ENCODE measurements at places on chromosomes 7 and 10.

- DNase-seq, result peak; percentile 11
Observed at GRCh38 chr7:191981-192649, at the start of gene FAM20C. FAM20C (plus strand) TSS chr7:192571; CDS start chr7:193200, 629 bp downstream.

DNA sequence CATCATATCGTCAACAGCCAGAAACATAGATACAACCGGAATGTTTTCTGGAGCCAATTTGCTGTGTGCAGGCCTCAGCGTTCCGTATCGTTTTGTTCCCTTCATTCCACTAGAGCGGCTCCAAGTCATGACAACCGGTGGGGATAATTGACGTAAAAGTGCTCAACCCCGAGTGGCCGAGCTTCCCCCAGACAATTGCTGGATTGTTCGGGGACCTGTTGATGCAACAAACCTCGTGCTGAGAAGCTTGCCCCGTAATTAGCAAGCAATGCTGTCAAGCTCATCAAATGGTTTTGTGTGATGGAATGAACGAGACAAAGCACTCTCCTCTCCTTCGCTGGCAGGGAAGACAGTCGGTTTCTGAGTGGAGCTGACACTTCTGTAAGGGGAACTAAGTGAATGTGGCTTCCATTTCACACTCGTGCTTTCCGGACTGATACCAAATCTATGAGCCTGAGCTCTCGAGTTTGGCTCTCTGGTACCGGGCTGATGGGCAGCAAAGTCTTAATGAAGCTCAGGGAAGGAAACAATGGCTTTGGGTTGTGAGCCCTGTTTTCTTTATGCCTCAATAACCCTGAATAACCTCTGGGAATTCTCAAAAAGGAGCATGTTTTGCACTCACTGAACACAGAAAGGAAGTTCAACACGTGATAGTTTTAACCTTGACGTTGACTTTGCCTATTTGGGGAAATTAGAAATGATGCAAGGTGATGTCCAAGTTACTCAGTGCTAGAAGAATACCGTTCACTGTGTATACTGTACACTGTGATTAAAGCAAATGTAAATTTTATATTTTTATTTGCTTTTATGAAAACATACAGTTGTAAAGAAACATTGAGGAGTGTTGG is 220.5 kb downstream of the BAMBI start:
- no peak for DNase-seq

DNA sequence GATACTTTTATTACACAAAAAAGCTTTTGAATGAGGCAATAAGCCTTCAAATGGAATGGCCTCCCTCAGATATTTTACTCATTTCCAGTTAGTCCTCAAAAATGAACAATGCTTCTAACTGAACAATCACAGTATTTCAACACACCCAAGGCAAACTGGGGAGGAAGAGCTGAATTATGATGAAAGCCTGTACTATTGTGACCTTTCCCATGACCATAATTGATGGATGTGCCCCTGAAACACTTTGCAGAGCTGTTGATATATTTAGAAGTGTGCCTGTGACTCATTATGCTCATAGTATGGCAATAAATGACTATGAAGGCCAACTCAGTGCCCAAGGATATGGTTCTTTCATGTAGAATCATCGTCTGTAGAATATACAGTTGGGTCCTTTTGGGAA is 248.1 kb downstream of the AHR start:
- DNase-seq, result no peak

DNA sequence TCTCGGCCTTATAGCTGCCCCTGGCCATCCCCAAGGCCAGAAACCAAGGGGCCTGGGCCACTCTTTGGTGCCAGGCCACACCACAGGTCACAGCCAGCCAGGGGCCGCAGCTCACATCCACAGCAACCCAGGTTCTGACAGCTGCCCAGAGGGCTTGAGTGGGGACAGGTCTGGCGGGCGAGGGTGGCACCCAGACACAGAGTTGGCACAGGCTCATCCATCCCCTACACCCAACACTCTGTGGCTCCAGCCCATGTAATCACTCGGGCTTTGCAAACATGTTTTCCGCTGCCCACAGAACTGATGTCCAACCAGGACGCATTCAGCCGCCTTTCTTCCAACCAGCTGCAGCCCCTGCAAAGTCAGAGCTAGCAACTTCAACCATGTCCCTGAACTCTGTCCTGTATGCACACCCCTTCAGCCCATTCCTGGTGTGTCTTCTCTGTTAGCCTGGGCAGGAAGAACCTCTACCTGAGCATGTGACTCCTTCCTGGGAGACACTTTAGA is 57.7 kb upstream of the PPP2R2D start:
- no peak for DNase-seq

DNA sequence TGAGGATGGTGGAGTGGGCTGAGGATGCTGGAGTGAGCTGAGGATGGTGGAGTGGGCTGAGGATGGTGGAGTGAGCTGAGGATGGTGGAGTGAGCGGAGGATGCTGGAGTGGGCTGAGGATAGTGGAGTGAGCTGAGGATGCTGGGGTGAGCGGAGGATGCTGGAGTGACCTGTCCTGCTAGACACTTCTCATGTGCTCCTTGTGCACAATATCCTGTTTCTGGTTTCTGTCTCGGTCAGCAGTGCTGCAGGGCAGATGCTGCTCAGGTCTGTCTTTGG is 29.2 kb downstream of the ANXA8 start:
- no peak for DNase-seq

DNA sequence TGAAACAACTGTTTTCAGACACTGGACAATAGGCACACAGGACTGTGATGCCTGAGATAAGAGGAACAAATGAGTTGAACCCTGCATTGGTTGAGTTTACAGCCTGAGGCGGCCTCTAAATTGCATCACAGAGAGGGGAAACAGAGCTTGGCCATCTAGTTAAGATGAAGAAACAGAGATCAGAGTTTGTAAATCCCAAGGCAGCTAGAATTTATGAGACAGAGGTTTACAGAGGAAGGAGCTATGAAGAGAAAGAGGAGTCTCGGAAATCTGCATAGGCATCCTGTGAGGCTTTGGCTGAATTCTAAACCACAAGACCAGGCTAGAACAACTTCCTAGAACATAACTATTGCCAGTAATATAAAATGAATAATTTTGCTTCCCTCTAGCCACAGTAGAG is 41.0 kb upstream of the OIT3 start:
- peak; percentile 12 for DNase-seq

DNA sequence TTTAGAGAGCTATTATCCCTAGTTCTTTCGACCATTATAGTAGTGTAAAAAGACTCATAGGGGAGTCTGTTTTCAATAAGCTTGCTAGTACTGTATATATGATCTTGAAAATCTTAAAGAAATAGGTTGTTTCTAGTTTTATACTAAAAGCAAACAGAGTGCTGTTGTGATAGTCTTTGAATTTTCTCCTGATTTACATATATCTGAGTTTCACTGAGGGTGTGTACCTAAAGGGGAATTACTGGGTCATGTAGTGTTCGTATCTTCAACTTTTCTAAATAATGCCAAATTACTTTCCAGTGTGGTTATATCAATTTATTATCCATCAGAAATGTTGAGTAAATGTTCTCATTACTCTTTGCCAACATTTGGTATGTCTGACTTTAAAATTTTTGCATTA is 70.8 kb upstream of the BAMBI start:
- DNase-seq, result no peak

GRCh38 chr10:12748186-12748585 is 253.3 kb downstream of the CCDC3 start:
- no peak for DNase-seq

DNA sequence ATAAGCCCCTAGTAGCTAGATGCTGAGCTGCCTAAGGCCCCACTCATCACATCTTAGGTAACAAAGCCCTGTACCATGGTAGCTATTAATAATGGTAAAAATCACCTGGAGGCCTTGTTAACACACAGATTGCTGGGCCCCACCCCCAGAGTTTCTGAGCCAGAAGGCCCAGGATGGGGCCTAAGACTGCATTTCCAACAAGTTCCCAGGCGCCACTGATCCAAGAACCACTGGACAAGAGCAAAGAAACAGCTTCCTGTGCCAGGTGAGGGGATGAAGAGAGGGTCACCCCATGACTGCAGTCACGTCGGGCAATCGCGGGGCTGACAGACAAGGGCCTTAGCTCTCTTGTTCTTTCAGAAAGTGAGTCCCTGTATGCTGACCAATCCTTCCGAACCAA is 46.8 kb downstream of the ACSM6 start:
- no peak for DNase-seq

- DNase-seq, result peak; percentile 29
Observed at GRCh38 chr10:42979181-42979580, 97.7 kb upstream of the RET start.

DNA sequence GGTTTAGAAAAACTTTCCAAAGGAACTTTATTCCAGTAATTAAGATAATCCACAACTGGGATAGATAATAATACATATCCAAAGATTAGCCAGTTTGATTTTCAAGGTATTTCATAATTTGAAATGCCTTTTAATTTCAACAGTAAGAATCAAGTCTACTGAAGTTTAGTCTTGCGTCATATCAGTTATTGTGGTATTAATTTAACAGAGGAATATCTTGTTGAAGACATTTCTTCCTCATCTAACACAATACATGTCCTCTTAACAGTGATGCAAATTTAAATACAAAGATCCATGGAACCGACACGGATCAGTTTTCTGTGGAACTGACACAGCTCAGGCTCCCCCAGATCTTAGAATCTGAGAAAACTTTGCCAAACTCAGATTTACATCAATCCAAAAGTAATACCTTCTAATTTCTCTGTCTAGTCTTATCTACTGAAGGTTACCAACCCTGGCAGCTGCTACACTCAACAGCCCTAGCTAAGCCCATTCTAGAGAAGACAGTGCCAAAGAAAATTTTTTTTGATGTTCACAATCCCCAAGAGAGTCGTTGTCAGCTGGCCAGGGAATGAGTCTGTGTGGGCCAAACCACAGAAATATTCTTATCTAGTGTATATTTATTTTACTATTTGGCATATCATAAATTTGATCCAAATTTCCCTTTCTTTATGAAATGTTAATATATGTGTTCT is 365.2 kb upstream of the MEOX2 start:
- DNase-seq, result no peak

DNA sequence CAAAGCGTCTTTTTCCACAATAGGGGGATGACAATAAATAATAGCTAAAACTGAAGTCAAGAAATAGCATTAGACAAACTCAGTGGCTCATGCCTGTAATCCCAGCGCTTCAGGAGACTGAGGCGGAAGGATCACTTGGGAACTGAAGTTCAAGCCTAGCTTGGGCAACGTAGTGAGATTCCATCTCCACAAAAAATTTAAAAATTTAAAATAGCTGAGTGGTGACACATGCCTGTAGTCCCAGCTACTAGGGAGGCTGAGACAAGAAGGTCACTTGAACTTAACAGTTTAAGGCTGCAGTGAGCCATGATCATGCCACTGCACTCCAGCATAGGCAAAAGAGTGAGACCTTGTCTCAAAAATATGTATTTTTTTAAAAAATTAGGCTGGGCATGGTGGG is 107.9 kb downstream of the AKR1D1 start:
- DNase-seq, result no peak

DNA sequence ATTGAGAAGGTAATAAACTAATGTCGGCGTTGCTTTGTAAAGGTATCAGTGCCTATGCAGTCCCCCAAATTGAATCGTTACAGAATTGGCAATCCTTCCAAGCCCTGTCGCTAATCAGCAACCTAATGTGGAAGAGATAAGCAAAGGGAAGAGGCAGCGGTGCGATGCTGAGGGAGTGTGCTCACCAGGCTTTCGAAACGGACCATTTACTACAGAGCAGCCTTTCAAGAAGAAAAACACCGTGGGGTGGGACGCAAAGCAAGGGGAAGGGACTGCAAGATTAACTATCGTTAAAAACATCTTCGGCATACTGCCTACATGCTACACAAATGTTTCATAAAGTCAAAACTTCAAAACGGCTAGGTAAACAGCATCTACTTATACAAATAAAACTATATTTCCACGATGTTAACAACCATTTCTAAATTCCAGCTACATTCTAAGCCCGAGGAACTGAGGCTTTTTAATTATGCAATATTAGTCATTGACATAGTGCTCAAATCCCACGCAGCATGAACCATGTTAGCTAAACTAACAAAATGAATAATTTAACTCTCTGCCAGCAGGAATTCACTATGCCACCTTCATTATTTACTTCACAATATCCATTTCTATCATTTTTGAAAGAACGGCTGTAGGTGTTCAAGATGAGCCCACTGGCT is 85.2 kb downstream of the CHCHD3 start:
- DNase-seq, result no peak

- no peak for DNase-seq
Observed at GRCh38 chr7:47258798-47259197, 323.1 kb downstream of the TNS3 start.

GRCh38 chr7:12895296-12895695 is 207.9 kb downstream of the ARL4A start:
- DNase-seq, result no peak

DNA sequence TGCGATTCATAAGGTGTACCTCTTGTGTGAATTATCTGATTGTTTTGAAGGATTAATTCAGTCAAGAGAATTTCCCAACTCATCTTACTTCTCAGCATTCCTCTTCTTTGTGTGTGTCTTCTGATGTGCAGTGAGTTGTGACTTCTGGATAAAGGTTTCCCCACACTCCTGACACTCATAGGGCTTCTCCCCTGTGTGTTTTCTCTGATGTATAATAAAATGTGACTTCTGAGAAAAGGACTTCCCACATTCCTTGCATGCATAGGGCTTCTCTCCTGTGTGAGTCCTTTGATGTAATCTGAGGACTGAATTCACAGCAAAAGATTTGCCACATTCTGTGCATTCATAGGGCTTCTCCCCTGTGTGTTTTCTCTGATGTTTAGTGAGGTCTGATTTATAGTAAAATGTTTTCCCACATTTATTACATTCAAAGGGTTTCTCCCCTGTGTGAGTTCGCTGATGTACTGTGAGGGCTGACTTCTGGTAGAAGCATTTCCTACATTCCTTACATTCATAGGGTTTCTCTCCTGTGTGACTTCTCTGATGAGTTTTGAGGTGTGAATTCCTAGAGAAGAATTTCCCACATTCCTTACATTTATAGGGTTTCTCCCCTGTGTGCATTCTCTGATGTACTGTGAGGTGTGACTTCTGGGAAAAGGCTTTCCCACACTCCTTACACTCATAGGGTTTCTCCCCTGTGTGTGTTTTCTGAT is 24.2 kb downstream of the ZNF25 start:
- no peak for DNase-seq

DNA sequence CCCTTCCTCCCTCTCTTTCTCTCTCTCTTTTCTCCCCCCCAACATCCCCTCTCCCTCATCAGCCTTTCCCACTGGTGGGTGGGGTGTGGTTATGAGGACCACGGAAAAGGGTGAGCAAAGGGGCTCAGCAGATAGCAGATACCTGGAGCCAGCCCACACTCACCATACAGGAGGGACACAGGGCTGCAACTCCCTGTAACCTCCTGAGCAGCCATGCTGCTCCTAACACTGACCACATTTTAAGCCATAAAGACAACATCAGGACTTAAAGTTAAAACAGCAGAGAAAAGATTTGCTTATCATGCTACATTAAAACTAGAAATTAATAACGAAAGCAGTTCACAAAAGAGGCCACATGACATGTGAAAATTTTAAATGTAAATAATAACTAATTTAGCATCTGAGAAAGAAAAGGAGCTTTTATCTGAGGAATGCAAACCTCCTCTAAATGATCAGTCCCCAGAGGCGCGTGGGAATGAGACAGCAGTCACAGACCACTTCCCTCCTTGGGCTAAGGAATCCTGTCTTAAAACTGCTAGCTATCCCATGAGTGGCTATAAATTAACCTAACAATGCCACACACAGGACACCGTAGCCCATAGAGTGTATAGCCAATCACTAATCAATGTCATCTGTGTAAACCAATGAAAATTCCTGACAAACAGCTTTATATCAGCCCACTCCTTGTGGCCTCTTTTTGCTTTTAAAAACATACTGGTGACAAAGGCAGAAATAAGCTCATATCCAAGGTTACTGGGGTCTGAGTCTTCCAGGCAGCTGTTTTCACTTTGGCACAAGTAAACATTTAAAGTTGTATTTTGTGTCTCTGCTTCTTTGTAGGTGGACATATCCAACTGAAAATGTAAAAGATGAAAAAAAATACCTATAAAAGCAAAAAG is 33.3 kb downstream of the PKD1L1 start:
- DNase-seq, result no peak
